ENCODE measurements at places on chromosomes 13 and 19.

- DNase-seq, result no peak
These were observed 21.5 kb upstream of the GARRE1 start for GRCh38 chr19:34232566-34233481.

DNA sequence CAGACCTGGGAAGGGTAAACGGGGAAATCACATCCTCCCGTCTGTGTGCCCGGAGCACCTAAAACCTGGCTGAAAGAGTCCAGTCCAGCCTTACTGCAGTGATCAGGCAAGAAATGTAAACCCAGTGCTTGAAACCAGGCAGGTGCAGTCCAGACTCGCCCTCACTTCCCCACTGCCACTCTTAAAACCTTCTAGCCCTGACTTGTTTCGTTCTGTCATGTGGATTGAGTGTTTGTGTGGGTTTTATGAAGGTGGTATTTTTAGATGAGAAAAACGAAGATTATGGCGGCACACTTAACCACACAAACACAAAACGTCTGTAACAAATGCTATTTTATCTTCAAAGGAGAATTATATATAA, 839 bp upstream of the CKAP2 start:
- no peak for DNase-seq

- DNase-seq, result no peak
These were observed 688 bp upstream of the ZNF71 start for GRCh38 chr19:56594446-56594782.

DNA sequence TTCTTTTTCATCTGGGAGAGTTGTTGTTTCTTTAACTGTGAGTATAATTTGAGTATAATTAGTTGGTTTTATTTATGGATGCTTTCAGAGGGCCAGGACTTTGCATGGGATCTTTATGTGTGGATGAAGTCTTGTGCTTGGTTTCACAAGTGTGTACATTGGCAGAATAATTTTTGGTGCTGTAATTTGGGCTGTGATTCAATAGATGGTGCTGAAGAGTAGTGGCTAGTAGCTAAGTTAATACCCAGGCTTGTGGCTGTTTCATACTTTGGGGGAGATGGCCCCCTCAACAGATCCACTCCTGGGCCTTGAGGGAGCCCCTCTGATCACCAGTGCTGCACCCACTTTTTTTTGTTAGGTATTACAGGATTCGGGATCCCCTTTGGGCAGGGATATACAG, 1142.4 kb downstream of the SLITRK1 start:
- DNase-seq, result no peak

DNA sequence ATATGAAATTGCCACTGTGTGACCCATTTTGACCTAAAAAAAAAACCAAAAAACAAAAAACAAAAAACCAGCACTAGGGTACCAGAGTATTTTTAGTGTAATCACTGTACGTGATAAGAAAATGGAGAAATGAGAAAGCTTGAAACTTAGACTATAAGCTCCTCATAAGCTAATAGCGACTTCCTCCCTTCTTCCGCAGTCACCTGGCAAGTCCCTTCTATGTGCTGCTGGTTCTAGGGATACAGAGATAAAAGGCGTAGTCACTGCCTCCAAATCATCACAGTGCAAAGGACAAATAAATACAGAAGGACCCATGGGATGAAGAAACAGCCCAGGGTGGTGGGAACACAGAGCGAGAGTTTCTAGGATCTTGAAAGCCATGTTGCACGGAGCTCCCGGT, 190.3 kb downstream of the TM9SF2 start:
- DNase-seq, result no peak

- DNase-seq, result no peak
These were observed 19.9 kb downstream of the OR7A5 start for GRCh38 chr19:14814982-14815652.

- DNase-seq, result no peak
These were observed 23.2 kb upstream of the TTYH1 start for GRCh38 chr19:54392105-54392504.

- no peak for DNase-seq
These were observed 4.1 kb upstream of the CNOT3 start for GRCh38 chr19:54133312-54133956.

- no peak for DNase-seq
These were observed 661.0 kb upstream of the MIR17HG start for GRCh38 chr13:90686442-90686841.

DNA sequence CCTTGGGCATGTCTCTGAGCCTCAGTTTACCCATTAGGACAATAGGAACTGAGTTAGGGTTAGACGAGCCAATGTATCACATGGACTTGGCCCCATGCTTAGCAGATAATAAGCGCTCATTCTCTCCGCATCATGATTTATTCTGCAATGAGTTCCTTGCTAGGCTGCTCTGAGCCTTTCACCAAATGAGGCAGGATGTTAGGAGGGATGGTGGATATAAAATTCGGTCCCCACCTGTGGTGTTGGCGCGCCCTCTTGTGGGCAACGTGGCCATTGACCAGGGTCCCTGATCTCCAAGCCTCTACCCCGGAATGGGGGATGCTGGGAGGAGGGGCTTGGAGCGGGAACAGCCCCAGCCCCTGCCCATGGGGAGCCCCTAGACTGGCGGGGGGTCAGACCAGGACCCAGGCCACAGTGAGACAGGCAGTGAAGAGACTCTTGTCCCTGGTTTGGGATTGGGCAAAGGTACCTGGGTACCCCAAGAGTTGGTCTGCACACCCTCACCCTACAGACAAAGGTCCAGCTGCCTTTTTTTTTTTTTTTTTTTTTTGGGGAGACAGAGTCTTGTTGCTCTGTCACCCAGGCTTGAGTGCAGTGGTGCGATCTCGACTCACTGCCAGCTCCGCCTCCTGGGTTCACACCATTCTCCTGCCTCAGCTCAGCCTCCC, 43.9 kb downstream of the CERS4 start:
- DNase-seq, result peak; percentile 61

- DNase-seq, result no peak
These were observed 37.3 kb upstream of the SIN3B start for GRCh38 chr19:16791942-16792341.

GRCh38 chr13:42395086-42395821, 123.3 kb downstream of the AKAP11 start:
- no peak for DNase-seq

GRCh38 chr19:54462655-54463530, 685 bp downstream of the LENG9 start:
- no peak for DNase-seq

GRCh38 chr19:41442473-41443355, at the start of gene ERICH4:
TSS of gene ERICH4 (plus strand) at chr19:41443156. CDS start at chr19:41443170, 14 bp downstream.
- DNase-seq, result no peak

- DNase-seq, result peak; percentile 54
These were observed 277.8 kb downstream of the FOXO1 start for GRCh38 chr13:40388617-40389016.

- DNase-seq, result no peak
These were observed 27.5 kb downstream of the ZNF507 start for GRCh38 chr19:32372726-32373517.

- no peak for DNase-seq
These were observed 487.8 kb downstream of the PCDH17 start for GRCh38 chr13:58119351-58119750.

GRCh38 chr13:114099191-114099590, 33.2 kb downstream of the RASA3 start:
- DNase-seq, result no peak

GRCh38 chr13:84303035-84303434, 420.8 kb upstream of the SLITRK1 start:
- no peak for DNase-seq

DNA sequence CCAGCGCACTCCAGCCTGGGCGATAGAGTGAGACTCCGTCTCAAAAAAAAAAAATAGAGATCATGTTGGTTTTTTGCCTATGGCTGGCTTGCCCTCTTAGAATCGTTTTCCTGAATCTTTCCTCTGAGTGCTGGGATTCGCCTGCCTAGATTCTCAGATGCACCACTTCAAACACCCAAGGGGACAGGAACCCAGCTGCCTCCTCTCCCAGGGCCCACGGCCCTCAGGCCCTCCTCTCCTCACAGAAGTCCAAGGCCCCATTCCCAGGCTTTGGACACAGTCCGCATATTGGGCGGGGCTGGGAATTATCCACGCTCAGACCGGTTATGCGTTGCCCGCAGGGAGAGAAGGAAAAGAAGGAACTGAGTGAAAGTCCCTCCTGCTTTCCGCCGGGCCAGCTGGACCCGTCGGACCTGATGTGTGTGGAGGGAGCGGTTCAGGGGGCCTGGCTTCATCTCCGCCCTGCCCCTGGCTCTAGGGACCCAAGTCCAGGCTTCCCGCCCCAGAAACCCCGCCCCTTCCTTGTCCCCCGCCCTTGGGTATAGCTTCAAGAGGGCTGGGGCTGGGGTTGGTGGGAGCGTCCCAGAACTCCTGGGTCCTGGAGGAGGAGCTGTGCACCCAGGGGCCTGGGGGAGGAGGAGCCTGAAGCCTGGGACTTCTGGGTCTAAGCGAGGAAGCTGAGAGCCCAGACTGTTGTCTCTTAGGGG, 5.8 kb downstream of the PPFIA3 start:
- no peak for DNase-seq

DNA sequence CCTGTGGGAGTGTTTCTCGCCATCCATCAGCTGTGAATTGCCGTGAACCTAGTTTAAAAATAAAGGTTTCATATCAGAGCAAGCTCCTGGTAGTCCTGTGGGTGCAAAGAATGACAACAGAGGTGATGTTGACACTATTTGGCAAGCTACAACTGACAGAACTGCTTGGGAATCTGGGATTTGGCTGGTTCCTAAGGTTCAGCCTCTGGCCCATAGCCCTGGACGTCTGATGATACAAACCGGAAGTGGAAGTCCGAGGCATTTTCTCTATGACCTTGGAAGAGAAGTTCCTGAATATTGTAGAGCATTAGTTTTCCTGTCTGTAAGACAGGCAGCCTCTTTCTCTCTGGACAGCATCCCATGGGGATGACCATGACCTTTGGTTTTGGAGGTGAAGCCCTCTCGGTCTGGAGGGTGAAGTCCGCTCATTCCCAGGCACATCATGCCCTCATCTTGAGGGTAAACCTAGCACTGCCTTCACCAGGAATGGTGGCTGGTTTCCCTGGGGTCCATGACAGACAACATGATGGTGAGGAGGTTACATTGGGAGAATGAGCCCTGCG, 29.1 kb downstream of the GATAD2A start:
- no peak for DNase-seq

All from stimulated activated CD4-positive, alpha-beta T cell treated with anti-CD3 and anti-CD28 coated beads, Interleukin-1b, Interleukin-23, amount 100 ng/mL, for 1 hour (primary cell).